ENCODE measurements at places on chromosomes 2 and 18.

- no peak for DNase-seq
These were observed 72.6 kb downstream of the ANKRD44 start for GRCh38 chr2:197238043-197238365.

DNA sequence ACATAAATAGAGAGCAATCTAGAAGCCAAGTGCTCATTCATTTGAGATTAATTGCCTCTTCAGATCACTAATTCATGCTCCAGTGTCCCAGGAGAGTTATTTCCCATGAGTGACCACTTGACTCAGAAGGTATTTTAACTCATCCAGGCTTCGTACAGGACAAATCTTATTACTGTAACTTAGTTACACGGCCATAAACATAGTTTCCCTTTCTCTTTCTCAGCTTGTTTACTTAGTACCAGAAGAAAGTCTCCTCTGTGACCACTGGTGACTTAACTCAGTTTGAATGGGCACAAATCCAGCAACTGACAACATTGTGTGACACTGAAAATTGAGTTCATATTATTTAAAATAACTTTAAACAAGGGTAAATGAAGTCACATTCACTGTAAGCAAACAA lies 25.3 kb downstream of the MMADHC start:
- DNase-seq = no peak

GRCh38 chr2:65064728-65065552 lies 8.7 kb downstream of the CEP68 start:
- DNase-seq = peak; percentile 22

DNA sequence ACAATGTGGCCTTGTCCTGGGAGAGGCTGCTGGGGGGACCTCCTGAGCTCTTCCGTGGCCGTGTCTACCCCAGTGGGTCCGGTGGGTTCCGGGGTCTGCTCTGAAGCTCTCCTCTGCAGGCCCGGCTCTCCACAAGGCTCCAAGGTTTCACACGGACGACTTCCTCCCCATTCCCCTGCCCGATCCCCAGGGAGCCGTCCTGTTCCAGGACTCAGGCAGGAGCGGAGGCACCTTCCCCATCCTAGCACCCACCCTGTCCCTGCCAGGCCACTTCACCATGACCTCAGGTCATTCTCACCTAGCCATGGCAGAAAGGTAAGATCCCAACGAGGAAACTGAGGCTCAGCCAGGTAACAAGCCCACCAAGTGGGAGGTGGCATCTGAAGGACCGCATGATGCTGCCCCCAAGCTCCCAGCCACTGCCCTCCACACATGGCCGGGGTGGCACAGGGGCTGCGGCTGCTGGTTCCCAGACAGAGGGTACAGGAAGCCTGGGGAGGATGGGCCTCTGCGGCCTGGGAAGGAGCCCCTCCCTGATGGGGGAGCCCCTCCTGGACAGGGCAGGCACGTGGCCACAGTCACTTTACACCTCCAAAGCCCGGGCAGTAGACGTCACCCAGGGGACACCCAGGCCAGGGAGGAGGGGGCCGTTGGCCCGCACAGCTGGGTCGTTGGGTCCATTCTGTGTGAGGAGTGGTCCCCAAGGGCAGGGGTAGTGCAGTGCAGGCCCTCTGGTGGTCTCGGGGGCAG lies 274.0 kb downstream of the NDUFA10 start:
- no peak for DNase-seq

DNA sequence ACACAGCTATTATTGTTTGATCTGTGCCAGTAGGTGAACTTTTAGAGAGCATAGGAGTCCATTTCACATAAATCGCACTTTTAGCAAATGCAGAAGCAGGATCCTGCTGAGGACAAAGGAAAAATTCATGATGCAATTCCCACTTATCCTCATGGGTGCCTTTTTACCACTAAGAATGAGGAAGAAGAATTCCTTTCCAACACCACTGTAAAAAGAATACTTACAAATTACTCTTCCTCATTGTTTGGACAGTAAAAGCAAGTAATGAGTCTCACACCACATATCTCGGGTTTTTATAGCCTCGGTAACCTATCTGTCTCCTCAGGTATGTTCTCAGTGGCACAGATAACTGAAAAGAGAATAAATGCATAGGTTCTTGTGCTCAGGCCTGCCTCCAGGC lies 238.5 kb downstream of the MTX2 start:
- no peak for DNase-seq

All from NCI-H1092 (cell line).